ENCODE measurements at places on chromosomes 1 and 21.

GRCh38 chr21:19237608-19238007 lies 834.0 kb upstream of the TMPRSS15 start:
- no peaks in the 10 kb centered on the region for H3K27me3 ChIP-seq
- DNase-seq = no peak
- H3K4me3 ChIP-seq = no peak overlapping the region
- H3K36me3 ChIP-seq = no peaks in the 10 kb centered on the region
- H3K27ac ChIP-seq = no peak overlapping the region
- H3K4me1 ChIP-seq = no peaks in the 10 kb centered on the region

GRCh38 chr1:46687093-46687659 lies 15.5 kb downstream of the TEX38 start:
- H3K4me1 ChIP-seq = peaks cover 21% of the 10 kb centered on the region
- H3K27me3 ChIP-seq = no peaks in the 10 kb centered on the region
- peak overlapping the region; percentile 15 for H3K27ac ChIP-seq
- H3K4me3 ChIP-seq = no peak overlapping the region

- no peak for DNase-seq
- no peak overlapping the region for H3K4me3 ChIP-seq
- peaks cover 9% of the 10 kb centered on the region for H3K27me3 ChIP-seq
- no peak overlapping the region for H3K27ac ChIP-seq
Measured at GRCh38 chr1:182666706-182667105, 17.7 kb downstream of the RGS8 start.

GRCh38 chr1:42186152-42186551 lies 21.6 kb upstream of the GUCA2A start:
- no peaks in the 10 kb centered on the region for H3K27me3 ChIP-seq
- H3K36me3 ChIP-seq = peaks cover 32% of the 10 kb centered on the region
- no peak for DNase-seq
- H3K4me3 ChIP-seq = no peak overlapping the region

GRCh38 chr21:45292399-45293219 lies 4.9 kb upstream of the POFUT2 start:
- H3K4me1 ChIP-seq = peaks cover 5% of the 10 kb centered on the region
- peak; percentile 49 for DNase-seq
- no peak overlapping the region for H3K27ac ChIP-seq
